Umbilical cord (tissue), 2 donors: ENCODE measurements at places on chromosomes 7 and 10. TPM values are rescaled to one million over a fixed set of nuclear protein-coding genes. Genes with fewer than 3 reads are reported as not detected.

Gene TPST1
- 88.1 TPM for total RNA-seq

DNA sequence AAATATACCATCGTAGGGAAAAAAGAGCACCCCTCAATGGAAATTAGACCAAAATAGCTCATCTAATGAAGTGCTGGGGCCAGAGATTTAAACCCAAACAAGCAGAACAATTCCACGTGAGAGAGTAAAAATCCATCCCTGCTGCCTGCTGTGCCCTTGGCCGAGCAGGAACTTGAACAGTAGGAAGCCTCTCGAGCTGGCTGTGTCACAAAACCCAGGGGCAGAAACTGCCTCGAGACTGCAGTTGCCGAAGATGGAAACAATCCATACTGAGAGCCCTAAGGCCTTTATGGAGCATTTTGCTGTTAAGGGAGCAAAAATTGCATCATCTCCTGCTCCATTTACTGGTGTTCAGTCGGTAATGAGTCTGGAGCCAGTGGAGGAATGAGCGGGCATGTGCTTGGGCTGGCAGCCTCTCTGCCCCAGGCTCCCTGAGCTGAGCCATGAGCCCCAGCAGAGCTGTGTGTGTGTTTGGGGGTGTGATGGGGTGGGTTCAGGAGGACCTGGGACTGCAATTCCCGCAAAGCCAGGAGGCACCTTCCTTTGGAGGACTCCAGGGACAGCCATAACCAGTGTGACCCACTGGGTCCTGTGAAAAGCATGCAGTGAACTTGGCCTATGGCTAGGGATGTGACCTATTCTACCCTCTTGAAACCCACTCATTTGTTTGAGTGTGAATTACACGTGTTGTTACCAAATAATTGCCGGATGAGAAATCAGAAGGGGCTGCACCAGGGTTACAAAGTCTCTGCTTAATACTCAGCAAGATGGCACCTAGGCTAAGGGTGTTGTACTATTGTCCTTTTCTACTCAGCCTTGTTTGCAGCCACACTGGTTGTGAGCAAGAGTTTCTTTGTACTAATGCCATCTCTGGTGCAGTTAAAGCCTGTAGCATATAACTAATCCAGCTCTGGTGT, 58.3 kb downstream of the CDHR3 start:
- DNase-seq = peak; percentile 61

DNA sequence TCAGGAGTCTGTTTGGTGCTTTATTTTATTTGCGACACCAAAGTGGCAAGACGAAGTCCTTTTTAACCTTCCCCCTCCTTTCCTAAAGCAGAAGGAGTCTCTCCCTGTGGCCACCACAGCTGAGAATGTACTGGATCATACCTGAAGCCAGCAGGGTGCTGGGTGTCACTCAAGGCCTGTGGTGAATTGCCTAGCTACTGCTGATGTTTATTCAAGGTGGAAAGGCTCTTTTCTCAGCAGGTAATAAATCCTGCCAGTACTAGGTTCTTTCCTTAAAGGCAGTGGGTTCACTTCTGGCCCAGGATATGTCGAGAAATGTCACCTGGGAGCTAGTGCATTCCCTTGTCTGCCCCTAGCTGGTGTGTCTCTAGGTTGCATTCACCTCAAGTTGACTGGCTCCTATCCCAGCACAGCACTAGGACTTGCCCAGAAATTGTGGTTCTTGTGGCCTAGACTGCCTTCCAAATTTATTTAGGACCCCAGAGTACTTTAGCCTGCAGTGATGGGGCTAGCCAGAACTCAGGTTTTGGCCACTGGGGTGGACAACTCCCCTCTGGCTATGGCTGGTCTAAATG, 60.8 kb upstream of the FAM3C start:
- no peak for DNase-seq

DNA sequence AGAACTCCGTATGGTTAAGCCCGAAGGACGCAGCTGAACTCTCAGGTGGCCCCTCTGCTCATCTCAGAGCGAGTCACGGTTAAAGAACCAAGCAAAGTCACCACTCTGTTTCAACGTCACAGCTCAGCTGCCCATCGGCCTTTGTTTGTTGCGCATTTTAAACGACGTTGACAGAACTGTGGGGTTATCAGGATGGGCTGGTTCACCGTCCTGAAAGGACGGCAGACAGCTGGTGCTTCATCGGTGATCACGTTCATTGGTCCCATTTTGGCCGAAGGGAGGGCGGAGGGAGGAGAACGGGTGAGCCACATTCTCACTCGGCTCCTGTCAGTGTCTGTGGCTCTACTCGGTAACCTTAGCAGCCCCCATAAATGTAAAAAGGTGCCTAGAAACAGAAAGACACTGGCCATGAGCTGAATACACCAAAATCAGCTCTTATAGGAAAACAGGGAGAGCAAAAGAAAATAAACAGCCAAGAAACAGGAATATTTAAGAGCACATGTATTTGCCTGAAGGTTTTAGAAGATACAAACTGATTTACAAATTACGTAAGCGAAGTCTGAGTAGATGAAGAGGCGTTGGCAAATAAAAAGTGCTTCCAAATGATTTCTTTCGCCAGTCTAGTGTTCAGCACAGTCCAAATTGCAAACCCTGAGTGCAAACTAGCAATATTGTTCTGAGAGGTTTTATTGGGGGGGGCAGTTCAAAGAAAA, 8.4 kb downstream of the PRKAG2 start:
- no peak for DNase-seq

DNA sequence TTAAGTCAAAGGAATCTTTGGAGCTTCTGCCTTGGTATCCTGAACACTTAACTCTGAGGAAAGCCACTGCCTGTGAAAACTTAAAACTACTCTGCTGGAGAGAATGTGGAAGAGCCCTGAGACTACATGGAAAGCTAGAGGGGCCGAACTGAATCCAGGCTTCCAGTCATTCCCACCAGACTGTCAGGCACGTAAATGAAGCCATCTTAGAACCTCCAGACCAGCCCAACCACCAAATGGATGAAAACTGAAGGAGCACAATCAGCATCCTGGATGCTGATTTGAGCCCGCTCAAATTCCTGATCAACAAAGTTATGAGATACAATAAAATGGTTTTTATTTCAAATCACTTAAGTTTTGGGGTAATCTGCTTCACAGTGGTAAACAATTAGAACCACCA, 30.8 kb downstream of the TNPO3 start:
- DNase-seq = no peak

Gene GPR15LG
- total RNA-seq = 5.1 TPM

DNA sequence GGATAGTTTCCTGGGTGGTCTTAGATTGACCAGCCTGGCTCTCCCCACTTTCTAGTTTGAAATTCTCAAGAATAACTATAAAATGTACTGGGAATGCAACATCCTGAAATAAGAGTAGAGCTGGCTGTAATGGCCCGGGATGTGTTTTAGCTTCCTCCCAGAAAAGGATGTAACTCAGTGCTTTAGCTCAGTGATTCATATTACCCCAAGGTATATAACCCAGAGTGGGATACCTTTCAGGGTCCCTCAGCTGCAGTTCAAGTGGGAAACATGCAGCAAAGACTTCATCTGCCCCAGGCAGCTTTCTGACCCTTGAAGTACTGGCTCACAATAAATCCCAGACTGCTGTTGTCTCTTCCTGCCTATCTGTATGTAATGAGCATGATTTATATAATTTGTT, 666.7 kb upstream of the KCND2 start:
- no peak for DNase-seq
